Nephron progenitor cell (in vitro differentiated cells): ENCODE measurements at places on chromosomes 2 and 18.

- no peak for DNase-seq
Observed at GRCh38 chr2:173881886-173882285, 83.3 kb downstream of the SP3 start.

DNA sequence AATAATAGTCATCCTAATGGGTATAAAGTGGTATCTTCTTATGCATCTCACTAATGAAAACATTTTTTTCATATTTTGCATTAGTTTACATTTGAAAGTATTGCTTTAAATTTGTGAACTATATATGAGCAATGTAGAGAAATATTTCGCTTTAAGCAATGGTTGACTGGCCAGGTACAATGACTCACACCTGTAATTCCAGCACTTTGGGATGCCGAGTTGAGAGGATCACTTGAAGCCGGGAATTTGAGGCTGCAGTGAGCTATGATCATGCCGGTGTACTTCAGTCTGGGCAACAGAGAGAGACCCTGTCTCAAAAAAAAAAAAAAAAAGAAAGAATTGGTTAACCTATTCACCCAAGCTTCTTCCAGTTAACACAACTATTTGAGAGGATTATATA, 15.1 kb downstream of the ZCCHC2 start:
- no peak for DNase-seq

DNA sequence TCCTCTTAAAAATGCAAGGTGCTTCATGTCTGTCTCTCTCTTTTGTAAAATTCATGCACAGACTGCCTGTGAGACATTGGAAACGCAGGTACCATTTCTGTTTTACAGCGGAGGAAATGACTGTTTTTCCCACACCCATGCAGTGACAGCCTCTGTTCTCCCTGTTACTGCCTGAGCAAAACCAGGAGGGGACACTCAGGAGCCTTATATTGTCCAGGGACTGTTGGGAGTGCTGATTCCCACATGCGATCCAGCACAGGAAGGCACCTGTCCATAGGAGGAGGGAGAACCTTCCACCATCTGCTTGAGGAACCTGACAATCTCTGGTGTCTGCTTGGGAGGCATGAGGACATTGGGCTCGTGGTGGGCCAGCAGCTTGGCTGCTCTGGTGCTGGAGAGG, 36.9 kb upstream of the RAB6D start:
- DNase-seq, result no peak

- DNase-seq, result no peak
Observed at GRCh38 chr2:225074366-225074765, 32.1 kb upstream of the DOCK10 start.

GRCh38 chr2:113867571-113867970, 22.3 kb upstream of the ACTR3 start:
- DNase-seq, result no peak

DNA sequence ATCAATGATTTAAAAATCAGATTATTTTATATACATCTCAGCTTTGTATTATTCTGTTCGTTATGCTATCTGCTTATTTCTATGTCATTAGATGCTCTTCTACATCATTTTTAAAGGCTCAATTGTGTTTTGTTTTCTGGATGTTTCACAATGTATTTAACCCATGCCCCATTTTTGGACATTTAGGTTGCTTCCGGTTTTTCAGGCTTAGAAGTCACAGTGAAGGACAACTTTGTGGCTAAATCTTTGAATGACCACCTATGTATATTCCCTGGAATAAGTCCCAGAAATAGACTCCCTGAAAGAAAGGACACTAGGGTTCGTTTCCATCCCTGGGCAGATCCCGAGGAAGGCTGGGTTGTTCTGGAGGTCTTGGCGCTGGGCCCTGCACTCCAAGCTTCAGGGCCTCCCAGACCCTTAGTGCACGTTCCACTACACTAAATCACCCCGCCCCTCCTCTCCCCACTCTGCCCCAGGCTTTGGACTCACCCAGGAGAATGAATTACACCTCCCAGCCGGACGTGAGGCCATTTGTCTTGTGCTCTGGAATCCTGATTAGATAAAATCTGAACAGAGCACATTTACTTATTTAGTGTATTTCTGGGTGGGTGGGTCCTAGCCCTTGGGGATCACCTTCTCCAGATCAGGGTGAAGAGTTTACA, 188.2 kb downstream of the ZFP36L2 start:
- peak; percentile 63 for DNase-seq

DNA sequence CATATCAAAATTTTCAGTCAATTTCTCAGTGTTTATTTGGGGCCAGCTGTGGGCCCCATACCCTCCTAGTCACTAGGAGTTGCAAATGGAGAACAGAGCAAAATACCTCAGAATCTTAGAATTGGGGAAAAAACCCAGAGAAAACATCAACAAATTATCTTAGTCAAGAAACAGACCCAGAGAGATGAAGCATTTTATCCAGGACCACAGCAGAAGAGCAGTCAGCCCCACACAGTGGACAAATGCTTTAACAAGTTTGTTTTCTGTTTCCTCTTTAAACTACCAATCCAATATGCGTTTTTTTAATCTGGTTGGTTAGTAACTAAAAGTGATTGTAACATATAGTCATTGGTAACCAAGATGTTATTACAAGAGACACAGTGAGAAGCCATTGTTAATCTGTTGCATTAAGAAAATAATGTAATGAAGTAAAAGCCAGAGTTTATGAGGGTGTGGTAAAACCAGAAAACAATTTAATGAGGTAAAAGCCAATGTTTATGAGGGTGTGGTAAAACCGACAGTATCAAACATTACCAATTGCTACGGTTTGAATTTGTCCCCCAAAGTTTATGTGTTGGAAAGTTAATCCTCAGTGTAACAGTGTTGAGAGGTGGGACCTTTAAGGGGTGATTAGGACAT, 60.7 kb upstream of the COX7A2L start:
- DNase-seq, result no peak

GRCh38 chr2:44942304-44943030, 965 bp downstream of the SIX3 start:
- DNase-seq, result peak; percentile 55

DNA sequence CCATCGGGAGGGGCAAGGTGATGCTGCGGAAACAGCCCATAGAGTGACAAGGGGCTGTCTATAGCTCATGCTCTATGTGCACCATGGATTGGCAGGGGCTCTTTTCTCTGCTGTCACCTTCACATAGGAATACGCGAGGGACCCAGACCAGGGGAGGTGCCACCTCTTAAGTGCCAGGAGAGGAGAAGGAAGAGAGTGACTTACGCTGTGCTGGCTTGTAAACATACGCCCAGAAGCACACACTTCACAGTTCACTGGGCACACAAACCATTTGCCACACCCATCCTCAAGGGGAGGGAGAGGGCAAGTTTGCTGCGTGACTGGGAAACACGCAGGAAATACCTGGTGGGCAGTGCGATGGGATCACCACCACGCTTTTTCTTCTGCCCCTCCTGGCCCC, 65.1 kb upstream of the GPR45 start:
- DNase-seq, result no peak

- no peak for DNase-seq
Observed at GRCh38 chr2:24048769-24049484, 614 bp upstream of the FKBP1B start.

DNA sequence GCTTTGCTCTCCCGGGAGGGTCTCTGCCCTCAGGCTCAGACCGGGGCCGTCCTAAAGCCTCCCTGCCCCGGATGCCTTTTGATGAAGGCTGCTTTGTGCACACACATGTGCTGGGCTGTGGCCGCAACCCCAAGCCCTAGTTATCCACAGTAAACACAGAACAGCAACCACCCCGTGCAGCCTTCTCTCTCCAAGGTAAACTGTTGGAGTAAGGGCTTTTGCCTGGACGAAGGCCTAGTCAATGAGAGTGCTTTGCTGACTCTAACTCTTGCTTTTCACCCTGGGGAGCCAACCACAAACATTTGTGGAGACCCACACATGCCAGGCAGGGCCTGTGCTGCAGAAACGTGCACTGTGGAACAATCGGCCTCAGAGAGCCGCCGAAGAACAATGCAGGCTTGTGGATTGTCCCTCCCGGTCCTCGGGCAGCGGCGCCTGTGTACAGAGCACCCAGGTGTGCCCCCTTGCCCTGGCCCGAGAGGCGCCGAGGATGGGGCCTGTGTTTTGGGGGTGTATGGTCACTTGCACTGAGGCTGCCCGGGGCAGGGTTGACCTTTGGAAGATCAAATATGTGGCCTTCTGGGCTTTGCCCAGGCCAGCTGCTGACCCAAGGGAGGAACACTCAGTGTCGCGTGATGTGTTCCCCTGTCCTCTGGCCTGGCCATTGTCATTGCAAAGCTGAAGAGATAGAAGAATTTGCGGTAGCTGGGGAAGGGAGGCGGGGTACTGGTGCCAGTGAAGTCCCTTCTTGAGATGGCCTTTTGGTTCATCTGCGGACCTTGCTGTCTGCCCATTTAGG, 37.0 kb downstream of the CTIF start:
- no peak for DNase-seq

DNA sequence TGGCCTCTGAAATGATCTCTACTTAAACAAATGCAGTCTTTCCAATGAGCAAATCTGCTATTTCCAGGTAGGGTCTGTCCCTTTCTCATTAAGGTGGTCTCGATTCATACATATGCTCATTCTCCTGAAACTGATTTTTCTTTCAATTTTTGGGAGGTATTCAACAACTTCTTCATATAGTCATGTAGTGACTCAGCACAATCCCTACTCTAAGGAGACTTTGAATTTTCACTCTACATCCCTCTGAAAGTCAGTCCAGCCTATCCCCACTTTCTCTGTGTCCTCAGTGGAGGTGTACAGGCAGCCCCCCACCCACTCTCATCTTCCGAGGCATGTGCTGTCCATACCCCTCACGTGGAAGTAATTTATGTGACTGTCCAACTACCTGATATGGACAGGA, 99.9 kb upstream of the ACAA2 start:
- no peak for DNase-seq

DNA sequence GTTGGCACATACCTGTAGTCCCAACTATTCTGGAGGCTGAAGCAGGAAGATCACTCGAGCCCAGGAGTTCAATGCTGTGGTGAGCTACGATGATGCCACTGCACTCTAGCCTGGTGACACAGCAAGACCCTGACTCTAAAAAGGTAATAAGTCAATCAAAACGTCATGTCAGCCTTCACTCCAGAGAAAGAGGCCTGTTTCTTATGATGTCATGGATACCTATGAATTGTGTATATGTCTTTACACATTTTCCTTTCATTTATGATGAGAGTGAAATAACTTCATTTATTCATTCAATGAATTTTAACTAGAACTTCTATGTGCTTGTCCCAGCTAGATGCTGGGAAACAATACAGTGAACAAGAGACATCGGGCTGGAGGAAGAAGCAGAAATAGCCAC, 25.0 kb upstream of the ID2 start:
- DNase-seq, result no peak

- DNase-seq, result no peak
Observed at GRCh38 chr2:20219763-20220380, 5.1 kb downstream of the SDC1 start.

GRCh38 chr2:200310545-200310971, 4.1 kb downstream of the SPATS2L start:
- no peak for DNase-seq

DNA sequence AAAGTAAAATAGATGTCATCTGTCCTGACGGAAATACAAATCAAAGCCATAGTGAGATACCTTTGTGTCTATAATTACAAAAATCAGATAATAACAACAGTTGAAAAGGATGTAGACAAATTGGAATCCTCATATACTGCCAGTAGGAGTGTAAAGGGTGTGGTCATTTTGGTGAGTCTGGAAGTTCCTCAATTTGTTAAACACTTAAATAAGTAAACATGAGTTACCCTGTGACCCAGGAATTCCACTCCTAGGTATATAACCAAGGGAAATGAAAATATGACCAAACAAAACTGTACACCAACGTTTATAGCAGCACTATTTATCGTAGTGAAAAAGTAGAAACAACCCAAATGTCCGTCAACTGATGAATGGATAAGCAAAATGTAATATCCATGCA, 24.0 kb downstream of the R3HDM1 start:
- no peak for DNase-seq

DNA sequence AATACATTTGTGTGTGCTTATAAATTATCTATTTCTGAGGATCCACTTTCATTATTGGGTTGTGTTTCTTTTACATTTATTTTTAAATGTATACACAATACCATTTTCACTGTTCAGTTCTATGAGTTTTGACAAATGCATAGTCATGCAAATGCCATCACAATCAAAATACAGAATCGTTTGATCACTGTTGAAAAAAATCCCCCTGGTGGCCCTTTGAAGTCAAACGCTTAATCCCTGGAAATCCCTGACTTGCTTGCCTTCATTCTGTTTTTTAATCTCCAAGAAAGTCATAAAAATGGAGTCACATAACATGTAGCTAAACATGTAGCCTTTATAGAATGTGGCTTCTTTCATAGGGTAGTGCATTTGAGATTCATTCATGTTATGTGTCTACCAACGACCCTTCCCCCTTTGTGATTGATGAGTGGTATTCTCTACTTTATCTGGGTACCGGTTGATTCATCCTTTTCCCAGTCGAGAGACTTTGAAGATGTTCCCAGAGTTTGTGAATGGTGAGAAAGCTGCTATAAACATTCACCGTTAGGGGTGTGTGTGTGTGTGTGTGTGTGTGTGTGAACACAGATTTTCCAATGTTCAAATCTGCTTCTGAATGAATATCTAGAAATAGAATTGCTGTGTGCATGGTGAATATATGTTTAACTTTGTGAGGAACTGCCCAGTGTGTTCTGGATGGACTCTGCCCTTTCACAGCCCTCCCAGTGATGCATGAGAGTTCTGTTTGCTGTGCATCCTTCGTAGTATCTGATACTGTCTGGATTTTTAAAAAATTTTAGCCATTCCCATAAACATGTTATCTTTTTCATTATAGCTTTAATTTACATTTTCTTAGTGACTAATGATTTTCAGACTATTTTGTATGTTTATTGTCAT, 173.6 kb downstream of the GALR1 start:
- DNase-seq, result no peak
